ELF-1 (cell line): ENCODE measurements at places on chromosomes 5 and 9.

DNA sequence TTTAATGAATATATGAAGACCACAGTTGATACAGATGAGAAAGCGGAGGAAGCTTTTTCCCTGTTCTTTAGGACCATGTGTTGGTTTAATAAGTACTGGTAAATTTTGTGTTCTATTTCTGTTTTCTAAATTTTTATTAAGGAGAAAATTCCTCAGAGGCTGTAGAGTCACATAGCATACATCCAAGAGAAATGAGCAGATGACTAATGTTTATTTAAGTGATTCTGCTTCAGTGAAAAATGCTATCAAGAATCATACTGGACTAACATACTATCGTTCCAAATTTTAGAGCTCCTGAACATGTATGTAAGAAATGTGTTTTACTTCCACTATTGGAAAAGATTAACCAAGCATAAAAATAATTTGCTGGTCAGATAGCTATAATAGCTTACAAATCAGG lies 115.0 kb downstream of the KIAA1958 start:
- DNase-seq, result no peak

GRCh38 chr9:129198319-129199043 lies 20.4 kb upstream of the IER5L start:
- peak; percentile 42 for DNase-seq

DNA sequence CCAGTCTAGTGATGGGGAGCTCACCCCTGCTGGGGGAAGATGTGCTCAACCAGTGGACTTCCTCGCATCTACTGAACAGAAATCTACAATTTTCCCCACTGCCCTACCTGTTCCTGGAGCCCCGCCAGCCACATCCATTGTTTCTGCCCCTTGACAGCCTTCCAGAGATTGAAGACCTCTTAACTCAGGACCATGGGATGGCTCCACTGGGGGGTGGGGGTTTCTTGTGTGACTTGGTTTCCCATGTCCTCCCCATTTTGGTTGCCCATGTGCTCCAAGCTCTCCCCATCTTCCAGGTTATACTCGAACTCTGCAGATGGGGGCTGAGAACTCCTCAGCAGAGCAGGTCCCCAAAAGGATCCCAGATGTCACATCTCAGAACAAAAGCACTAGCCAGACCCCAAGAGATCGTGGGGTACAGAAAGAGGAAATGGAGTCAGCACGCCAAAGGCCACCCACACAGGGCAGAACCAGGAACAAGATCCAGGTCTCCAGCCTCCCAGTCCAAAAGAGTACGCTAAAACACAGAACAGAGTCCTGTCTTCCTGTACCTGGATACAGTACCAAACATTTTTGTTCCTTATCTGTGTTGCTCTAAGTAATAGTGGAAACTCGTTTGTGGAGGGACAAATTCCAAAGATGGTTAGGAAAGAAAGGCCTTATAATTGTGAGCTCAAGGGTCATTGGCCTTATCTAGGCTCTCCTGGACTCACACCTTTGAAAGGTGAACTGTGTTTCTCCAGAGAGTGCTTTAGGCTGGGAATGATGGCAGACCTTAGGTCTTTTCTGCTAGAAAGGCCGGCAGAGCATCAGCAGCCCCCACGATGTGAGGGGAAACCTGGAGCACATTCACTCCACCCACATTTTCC lies 15.8 kb downstream of the CORO2A start:
- no peak for DNase-seq

DNA sequence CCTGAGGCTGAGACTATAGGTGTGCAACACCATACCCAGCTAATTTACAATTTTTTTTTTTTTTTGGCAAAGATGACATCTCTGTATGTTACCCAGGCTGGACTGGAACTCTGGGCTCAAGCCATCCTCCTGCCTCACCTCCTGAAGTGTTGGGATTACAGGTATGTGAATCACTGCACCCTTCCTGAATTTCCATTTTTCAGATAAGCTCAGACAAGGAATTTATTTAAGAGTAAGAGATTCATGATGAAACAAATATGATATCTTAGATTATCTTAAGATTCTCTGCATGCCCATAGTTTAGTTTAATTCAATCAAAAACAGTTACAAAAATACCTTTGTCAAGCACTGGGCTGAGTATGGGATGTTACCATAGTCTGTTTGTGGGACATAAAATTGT lies 128.4 kb upstream of the BASP1 start:
- no peak for DNase-seq

DNA sequence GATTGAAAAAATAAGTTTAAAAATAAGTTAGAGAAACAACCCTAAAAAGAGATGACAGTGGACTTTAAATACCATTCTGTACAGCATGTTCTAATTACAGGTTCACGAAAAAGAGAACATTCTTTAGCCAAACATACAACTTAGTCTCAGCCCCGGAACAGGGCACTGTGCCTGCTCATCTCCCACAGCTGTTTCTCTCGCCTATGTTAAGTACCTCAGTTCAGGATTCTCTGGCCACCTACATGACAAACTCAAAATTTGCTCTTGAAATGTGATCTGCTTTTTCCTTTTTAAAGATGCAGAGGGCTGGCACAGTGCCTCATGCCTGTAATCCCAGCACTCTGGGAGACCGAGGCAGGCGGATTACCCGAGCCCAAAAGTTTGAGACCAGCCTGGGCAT lies 52.3 kb downstream of the MYO10 start:
- no peak for DNase-seq

DNA sequence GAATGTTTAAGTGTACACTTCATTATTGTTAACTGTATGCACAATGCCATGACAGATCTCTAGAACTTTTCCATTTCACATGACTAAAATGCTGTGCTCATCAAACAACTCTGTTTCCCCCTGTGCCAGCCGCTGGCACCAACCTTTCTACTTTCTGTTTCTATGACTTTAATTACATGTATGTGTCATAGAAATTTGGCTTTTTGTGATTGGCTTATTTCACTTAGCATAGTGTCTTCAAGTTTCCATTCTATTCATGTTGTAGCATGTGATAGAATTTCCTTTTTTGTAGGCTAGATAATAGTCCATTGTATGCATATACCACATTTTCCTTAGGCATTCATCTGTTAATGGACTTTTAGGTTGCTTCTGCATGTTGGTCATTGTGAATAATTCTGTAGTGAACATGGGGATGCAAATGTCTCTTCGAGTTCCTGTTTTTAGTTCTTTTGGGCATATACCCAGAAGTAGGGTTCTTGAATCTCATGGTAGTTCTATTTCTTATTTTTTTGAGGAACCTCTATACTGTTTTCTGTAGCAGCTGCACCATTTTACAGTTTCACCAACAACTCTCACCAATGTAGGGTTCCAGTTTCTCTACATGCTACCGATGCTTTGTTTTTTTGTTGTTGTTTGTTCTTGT lies 184.4 kb upstream of the DMRT1 start:
- DNase-seq, result no peak

- peak; percentile 46 for DNase-seq
Measured at GRCh38 chr5:170112876-170113521, 7.3 kb downstream of the FOXI1 start.

DNA sequence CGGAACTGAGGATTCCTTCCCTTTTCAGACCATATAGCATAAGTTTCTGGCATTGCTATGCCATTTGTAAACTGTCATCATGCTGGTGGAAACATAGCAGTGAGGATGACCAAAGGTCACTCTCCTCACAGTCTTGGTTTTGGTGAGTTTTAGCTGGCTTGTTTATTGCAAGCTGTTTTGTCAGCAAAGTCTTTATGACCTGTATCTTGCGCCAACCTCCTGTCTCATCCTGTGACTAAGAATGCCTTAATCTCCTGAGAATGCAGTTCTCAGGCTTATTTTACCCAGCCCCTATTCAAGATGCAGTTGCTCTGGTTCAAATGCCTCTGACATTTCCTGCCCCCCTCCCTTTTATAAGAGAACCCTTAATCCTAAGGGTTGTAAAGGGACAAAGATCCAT lies 26.7 kb upstream of the GRIA1 start:
- DNase-seq, result peak; percentile 32

DNA sequence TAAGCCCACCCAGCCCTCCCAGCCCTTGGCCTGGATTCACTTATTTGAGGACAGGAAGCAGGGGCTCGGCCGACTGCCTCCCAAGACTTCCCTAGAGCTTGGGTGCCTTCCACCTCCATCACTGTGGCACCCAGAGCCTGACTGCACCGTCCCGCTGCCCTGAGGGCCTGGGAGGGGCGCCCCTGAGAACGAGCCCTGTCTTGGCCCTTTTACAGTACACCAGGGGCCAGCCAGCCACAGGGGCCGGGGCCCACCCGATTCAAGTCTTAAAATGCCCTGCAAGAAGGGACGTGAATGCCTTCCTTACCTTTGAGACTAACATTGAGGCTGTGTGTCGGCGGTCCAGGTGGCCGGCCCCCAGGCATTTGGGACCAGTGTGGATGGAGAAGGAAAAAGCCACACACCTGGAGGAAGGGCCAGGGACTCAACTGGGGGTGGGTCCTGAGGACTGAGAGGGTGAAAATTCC lies 16.8 kb downstream of the FAM78A start:
- no peak for DNase-seq

DNA sequence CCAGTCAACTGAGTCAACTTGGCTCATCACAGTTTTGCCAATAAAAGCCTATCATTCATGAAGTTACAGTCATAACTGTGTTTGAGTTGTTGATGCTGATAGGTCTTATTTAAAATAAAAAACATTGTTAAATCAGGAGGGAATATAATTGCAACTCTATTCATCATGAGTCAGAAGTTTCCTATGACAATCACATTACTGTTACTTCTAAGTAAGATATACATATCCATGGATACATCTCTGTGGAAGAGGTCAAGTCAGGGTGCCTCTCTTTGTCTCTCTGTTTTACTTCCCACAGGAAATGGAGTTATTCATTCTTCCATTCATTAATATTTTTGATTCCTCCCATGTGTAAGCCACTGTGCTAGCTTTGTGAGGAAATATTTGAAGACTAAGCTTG lies 2015.4 kb upstream of the WWC1 start:
- DNase-seq, result no peak

- no peak for DNase-seq
Measured at GRCh38 chr5:68771732-68772131, 322.1 kb upstream of the SLC30A5 start.

GRCh38 chr5:98307811-98308210 lies 465.7 kb upstream of the RGMB start:
- DNase-seq, result no peak

DNA sequence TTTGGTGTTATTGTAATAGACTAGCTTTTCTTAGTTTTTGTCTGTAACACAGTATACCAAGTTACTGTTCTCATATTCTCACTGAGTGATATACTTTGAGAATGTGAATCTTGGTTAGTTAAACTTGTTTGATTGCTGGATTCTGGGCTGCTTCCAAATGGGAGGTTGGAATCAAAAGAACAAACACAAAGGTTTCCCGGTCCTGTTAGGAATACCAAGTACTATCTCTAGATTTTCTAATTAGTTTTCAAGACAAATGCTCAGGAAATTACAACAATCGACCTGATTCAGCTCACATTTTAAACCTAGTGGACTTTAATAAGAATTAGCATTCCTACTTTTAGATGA lies 244.3 kb downstream of the CSNK1G3 start:
- DNase-seq, result no peak

DNA sequence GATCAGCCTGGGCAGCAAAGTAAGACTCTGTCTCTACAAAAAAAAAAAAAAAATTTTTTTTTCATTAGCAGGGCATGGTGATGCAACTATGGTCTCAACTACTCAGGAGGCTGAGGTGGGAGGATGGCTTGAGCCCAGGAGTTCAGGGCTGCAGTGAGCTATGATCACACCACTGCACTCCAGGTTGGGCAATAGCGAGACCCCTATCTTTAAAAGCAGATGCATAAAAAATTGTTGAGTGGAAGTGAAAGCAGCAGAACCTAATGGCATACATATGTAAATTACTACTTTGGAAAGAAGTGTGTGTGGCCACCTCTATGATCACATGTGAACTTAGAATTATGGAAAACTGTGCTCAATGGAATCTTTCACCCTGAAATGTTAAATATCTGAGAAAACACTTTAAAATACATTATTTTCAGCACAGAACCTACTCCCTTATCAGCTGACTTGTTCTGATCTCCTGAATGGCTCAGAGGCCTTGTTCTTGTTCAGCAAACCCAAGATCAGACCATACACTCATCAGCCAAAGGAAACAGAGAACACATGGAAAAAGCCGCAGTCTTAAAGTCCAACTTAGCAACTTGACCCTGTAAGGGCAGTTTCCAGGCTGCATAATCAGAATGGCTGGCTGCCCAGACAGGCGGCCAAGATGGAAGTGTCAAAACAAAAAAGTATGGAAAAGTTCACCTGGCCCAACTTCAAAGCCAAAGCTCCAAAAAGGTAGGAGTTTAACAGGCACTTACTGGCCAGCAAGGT lies 56.5 kb downstream of the SIL1 start:
- no peak for DNase-seq

DNA sequence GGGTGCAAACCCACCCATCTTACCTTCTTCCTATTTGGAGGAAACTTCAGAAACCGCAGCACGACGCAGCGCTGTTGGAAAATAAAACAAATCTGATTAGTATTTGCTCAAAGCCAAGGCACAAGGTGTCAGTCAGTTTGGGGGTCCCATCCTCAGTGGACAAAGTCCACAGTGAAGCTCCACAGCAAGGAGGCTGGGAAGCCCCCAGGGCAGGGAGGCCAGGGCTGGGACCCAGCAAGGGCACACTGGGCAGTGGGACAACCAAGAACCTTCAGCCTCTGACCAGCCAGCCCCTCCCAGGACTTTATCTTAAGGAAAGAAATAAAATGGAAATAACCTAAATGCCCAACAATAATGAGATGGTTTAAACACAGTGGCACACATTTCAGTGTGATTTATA lies 11.3 kb downstream of the IPPK start:
- DNase-seq, result no peak

DNA sequence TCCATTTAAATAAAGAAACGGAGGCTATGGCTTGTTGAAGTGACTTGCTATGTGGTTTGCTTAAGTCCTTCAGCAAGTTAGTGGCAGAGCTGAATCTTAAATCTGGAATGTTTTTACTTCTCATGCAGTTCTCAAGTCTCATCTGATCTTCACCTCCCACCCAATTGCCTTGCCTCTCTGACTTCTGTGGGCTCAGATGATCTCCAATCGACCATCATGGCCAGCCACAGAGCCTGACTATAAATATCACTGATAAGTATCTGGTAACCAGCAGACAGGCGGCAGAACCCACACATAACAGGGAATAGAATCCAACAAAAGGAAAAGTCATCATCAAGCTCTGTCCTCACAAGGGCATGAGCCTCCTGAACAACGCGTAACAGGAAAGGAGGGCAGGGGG lies 149.9 kb downstream of the FAM114A2 start:
- DNase-seq, result no peak

DNA sequence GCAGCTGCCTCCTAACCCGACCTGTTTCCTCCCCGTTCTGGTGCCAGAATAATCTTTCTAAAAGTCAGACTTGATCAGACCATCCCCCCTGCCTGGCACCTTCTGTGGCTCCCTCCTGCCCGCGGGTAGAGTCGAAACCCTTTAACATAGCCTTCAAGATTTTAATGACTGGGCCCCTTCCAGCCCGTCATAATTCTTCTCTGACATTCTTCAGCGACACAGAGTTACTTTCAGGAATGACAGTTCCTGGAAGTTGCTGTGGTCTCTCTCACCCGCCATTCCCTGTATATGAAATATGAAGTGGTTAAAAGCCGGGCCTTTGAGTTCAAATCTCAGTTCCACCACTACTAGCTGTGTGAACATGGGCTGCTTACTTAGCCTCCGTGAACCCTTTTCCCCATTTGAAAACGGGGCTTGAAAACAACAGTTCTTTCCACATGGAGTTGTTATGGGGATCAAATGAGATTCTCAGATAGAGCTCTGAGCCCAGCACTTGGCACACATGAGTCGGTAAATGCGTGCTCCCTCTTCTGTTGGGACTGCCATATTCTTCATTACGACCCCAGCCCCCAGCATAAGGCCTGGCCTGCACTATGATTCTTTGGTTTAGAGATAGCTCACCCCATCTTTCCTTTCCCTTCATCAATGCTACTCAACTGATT lies 737 bp downstream of the NANS start:
- no peak for DNase-seq

- peak; percentile 20 for DNase-seq
Measured at GRCh38 chr5:59125011-59125961, 542.4 kb downstream of the RAB3C start.
